ENCODE measurements at places on chromosomes 1 and 21.

DNA sequence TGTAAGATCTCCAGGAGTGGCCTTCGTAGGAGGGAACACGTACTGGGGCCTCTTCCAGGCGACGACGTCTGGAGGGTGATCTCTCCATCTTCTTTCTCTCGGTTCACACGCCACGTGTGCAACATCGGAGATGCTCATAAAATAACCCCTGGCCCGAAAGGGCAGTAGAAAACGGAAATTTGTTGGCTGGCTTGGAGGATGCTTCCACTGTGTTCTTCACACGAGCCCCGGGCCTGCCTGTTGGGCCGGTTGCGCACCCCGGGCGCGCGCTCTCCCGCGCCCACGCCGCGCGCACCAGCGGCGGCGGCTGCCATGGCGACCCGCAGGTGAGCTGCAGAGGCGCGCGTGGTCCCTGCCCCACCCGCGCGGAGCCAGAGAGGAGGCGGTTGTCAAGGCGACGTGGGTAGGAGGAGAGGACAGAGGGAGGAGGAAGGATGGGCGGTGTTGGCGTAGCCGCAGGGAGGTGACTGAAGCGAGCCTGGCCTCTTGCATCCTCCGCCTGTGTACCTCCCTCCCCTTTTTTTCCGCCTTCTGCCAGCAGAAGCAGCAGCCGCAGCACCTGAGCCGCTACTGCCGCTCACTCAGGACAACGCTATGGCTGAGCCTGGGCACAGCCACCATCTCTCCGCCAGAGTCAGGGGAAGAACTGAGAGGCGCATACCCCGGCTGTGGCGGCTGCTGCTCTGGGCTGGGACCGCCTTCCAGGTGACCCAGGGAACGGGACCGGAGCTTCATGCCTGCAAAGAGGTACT is at the start of gene ELAPOR1:
TSS of gene ELAPOR1 (plus strand) at position 526 of the 752 bp plus-strand sequence. CDS start at position 595, 69 bp downstream.
- peak; percentile 15 for DNase-seq

GRCh38 chr21:45420061-45421041 is 15.4 kb downstream of the COL18A1 start:
- no peak for DNase-seq

- DNase-seq, result no peak
Measured at GRCh38 chr1:206560007-206560716, 52.1 kb downstream of the EIF2D start.

DNA sequence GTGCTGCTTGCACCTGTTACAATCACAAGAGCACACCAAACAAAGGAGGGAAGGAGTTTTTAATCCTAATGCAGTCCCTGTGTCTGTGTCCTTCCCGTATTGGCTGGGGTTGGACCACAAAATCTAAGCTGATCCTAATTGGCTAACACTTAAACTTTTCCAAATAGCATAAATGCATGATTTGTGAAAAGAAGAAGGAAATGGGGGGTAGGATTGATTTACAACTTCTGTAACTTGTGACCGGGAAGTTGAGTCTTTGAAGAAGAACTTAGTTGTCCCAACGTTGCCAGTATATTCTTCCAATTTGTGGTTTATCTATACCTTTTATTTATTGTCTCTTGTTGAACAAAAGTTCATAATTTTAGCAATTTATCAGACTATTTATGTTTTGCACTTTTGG is 11.8 kb upstream of the IPP start:
- no peak for DNase-seq

- DNase-seq, result no peak
Measured at GRCh38 chr1:175683491-175684298, 59.7 kb downstream of the TNR start.

- peak; percentile 42 for DNase-seq
Measured at GRCh38 chr1:42777852-42778251, 6.9 kb upstream of the TMEM269 start.

- DNase-seq, result no peak
Measured at GRCh38 chr1:152681616-152682015, 4.3 kb upstream of the LCE2B start.

DNA sequence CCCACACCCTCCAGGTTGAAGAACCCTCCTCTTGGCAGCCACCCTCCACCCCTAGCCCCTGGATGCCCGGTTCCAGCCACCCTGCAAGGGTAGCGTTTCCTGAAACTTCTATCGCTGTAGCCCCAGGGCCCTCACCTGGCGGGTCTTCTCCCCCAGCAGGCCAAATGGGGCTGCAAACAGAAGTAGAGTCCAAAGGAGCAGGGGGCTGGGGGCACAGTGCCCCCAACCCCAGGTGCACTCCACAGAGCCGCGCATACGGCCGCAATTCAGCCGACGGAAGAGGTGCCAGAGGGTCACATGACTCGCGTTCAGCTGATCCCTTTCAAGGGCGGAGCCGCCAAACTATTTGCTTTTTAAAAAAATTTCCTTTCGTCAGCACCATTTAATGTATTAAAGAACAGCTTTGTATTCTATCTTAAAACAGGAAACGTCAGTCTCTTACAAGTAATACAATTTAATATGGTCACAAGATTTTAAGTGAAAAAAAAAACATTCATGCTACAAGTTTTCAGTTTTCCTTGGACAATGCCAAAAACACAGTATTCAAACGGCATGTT is at the start of gene GLMP:
TSS of gene GLMP (minus strand) at position 289 of the 557 bp plus-strand sequence. CDS start at position 255, 34 bp downstream.
- DNase-seq, result peak; percentile 71

GRCh38 chr1:220757441-220757840 is 9.3 kb downstream of the MTARC2 start:
- no peak for DNase-seq

DNA sequence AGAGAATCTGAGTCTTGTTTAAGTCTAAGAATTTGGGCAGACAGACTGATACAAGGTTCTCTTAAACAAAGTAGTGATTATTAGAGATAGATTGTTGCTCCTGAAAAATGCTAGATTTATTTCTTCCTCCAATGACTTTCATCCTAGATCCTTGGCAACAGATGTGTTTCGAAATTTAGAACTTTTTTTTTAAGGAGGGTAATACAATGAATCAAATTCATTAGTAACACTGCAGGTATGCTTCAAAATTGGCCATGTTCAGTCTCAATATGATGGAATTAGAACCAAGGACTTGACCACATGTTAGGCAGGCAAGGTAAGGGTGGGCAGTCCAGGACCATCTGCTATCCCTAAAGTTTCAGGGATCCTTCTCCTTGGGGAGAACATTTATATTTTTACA is 4.5 kb upstream of the LCE1F start:
- DNase-seq, result no peak

GRCh38 chr21:34333121-34333739 is 30.6 kb upstream of the KCNE2 start:
- DNase-seq, result peak; percentile 93

All from fibroblast of skin of scalp (primary cell).